ENCODE measurements at places on chromosomes 13 and 19.

DNA sequence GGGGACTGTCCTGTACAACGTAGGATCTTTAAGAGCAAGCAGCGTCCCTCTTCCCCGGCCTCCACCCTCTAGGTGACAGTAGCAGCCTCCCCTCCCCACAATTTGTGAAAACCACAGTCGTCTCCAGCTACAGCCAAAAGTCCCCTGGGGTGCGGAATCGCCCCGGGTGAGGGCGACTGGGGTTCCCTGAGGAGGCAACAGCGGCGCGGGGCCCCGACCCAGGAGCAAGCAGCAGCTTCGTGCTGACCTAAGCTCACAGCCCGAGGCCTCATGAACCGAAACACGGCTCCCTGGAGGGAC lies 322 bp downstream of the ZNF558 start:
- no peak for DNase-seq

DNA sequence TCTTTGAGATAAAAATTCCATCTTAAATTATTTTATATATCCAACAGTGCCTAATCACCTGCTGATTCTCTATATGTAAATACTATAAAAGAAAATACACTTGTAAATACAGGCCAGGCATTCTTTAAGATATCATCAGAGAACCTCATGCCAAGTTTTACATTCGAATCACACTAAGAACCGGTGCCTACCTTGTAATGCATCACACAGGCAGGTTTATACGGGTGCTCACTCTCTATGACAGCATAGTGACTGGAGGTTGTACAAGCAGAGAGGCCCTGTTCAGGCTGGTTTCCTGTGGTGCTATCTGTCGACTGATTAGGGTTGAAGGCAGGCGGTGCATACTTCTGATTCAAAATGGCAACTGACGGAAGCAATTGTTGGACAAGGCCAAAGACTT lies 141.3 kb upstream of the FBXL3 start:
- DNase-seq, result no peak

DNA sequence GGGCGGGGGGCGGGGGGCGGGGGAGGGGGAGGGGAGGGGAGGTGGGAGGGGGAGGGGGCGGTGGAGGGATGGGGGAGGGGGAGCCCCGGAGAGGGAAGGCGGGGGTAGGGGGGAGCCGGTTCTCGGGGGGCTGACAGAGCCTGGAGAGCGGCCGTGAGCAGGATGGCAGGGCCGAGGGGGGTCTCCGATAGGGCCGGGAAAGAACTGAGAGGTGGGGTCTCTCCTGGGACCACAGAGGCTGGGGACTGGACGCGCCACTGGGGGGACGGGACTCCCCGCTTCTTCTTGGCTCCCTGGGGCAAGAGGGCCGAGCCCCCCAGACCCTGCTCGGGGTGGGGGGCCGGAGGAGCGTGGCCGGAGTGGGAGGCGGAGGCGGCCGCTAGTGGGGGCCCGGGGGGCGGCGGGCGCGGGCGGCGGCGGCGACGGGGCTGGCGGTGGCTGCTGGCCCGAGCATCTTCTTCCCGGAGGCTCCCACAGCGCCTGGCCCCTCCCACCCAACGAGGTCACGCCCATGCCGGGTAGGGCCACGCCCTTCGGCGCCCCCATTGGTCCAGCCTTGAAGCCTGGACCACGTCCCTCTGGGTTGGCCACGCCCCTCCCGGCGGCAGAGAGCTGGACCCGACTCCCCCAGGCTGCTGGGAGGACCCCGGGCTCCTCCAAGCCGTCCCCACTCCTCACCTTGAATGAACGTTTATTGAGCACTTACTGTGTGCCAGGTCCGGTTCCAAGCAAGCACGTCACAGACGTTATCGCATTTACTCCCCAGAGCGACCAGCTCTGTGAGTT lies at the start of gene NOVA2:
TSS of gene NOVA2 (minus strand) at position 313 of the 786 bp plus-strand sequence. CDS start 514 bp downstream, outside the sequence.
- peak; percentile 96 for DNase-seq

DNA sequence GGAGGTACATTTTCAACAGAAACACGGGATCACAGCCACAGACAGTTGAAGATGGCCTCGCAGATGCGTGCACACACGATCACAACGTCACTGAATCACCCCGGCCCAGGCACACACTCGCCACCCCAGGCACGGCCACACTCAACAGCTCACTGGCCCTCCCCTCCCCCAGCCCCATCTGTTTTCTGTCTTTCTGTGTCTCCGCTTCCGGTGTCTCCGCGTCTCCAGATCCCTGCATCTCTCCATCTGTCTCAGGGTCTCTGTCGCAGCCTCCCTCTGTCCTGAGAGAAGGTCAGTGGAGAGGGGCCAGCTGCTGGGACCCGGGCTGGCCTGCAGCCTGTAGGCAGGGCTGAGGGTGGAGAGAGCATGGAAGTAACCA lies 3.8 kb upstream of the ATP1A3 start:
- peak; percentile 79 for DNase-seq

DNA sequence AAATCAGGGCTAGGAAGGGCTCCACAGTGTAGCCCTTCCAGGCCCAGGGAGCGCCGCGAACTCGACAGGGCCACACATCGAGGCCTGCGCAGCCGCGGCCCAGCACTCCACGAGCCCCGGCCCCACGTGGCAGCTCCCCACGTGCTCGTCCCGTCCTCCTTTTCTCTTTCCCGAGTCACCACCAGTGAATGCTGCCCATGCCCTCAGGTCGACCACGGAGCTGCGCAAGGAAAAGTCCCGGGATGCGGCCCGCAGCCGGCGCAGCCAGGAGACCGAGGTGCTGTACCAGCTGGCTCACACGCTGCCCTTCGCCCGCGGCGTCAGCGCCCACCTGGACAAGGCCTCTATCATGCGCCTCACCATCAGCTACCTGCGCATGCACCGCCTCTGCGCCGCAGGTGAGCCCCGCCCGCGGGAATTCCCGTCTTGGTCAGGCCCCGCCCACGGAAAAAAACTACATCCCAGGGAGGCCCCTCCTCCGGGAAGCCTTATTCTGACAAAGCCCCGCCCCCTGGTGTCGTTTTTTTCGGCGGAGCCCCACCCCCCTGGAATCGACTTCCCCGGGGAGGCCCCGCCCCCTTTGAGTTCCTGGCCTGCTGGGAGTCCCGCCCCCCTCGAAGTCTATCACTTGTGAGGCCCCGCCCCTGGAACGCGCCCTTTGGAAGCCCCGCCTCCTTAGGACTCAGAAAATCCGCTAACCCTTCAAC lies 7.0 kb downstream of the HIF3A start:
- no peak for DNase-seq

- DNase-seq, result no peak
These were observed 1.2 kb upstream of the PLPP2 start for GRCh38 chr19:292281-292884.

DNA sequence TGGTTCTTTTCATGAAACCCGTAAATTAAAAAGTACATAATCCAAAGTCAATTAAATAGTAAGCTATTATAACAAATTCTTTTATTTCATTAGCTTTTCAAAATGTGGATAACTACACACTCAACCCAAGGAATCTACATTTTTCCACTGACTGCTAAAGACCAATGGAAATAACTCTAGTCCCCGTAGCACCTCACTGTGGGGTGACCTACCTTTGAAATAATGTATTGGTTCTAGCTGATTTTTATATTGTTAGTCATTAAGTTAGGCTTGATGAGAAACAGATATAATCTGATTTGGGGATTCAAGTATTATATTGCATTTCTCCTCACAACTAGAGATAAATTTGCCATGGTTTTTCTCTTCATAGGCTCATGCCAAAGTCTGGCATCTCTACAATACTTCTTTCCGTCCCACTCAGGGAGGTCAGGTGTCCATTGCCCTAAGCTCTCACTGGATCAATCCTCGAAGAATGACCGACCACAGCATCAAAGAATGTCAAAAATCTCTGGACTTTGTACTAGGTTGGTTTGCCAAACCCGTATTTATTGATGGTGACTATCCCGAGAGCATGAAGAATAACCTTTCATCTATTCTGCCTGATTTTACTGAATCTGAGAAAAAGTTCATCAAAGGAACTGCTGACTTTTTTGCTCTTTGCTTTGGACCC lies 37.3 kb downstream of the KL start:
- DNase-seq, result no peak

DNA sequence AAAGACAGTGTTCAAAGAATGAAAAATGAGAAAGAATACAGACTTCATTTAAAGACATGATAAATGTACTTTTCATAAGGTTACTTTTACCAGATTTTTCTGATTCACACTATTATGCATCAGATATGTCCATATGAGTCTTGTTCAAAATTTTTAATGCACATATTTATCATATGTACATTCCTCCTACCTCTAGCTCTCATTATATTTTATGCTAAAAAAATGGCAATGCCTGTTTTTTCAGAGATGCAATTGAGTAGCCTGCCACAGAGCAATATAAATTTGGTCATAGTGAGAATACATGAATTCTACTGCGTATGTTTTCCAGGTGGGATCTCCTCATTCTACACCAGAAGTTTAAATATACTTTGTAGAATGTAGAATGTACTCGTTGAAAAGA lies 807.0 kb upstream of the SLITRK6 start:
- DNase-seq, result no peak

Measured in D721Med (cell line).